Stimulated activated naive CD4-positive, alpha-beta T cell treated with Interleukin-2 at 50 U/mL for 16 hours (primary cell): ENCODE measurements at places on chromosomes 7 and 10.

GRCh38 chr10:16947069-16947468 lies 129.8 kb upstream of the RSU1 start:
- DNase-seq: no peak

- DNase-seq: no peak
Measured at GRCh38 chr10:70830164-70830563, 14.4 kb downstream of the SGPL1 start.

GRCh38 chr10:75857896-75858295 lies 426.5 kb downstream of the LRMDA start:
- DNase-seq: no peak

GRCh38 chr7:133299676-133300075 lies 46.8 kb downstream of the EXOC4 start:
- DNase-seq: no peak

- DNase-seq: no peak
Measured at GRCh38 chr7:29282819-29283414, 88.3 kb downstream of the CHN2 start.

DNA sequence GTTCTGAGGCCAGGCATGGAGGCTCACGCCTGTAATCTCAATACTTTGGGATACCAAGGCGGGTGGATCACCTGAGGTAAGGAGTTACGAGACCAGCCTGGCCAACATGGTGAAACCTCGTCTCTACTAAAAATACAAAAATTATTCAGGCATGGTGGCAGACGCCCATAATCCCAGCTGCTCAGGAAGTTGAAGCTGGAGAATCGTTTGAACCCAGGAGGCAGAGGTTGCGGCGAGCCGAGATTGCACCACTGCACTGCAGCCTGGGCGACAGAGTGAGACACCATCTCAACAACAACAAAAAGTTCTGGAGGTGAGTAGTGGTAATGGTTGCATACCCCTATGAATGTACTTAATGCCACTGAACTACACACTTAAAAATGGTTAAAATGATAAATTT lies 60.3 kb upstream of the SP4 start:
- no peak for DNase-seq
